ENCODE measurements at places on chromosomes 7 and 10.
A peak's percentile ranks its signal among the peaks of the same experiment; 100 is the strongest.

- DNase-seq: no peak
Measured at GRCh38 chr10:44049301-44050015, 335.4 kb downstream of the CXCL12 start.

DNA sequence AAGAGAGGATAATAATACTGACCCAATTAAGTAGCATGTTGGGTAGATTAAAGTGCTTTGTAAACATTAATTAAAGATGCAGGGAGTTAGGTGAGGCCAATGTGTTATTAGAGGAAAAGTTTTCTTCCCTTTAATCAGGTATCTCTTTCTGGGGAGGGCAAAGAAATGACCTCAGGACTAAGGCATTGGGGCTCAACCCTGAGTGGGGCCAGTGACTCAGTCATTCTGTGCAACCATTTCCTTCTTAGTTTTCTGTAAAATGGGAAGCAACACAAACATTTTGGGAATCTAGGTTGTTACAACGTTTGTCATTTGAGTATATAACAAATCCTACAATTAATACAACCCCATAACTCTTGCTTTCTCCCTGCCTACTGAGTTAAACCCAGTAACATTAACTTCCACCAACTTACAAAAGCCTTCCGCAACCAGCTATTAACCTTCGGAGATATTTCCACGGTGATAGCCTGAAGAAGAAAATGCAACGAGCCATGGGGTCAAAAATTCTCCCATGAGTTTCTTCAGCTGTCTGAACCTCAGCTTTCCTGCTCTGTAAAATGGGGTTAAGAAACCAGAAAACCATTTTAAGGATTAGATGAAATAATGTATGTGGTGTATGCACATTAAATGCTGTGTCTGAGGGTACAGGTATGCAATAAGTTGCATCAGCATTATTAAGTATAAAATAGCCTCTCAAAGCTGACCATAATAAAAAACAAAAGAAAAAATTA lies 965 bp upstream of the PROSER2 start:
- DNase-seq: no peak

GRCh38 chr7:29401769-29402168 lies 161.9 kb upstream of the PRR15 start:
- DNase-seq: peak; percentile 25

DNA sequence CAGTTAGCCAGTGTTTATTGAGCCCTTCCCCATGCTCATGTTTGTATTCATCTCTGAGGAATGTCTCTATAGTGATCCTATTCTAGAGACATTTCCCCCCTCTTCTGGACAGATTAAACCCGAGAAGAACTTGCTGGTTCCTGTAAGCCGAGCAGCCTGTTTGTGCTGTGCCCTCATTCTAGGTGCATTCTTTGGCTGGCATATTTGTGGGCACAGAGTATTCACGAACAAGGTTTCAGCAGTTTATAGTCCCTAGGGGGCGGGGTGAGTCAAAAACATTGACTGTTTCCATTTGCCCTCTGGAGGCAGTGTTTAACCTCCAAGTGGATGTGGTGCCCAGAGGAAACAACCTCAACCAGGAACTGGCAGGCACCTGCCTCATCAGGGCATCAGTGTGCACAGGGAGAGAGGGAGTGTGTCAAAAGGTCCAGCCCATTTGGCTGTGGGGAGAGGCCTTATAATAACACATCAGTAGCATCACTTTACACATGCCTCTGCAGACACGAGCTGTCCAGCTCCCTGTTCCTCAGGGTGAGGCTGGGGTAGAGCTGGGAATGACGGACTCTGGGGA lies 273.3 kb upstream of the LRGUK start:
- DNase-seq: peak; percentile 57

GRCh38 chr7:144407266-144407931 lies 3.9 kb upstream of the NOBOX start:
- no peak for DNase-seq

- DNase-seq: no peak
Measured at GRCh38 chr10:10364902-10365301, 652.8 kb upstream of the CELF2 start.

DNA sequence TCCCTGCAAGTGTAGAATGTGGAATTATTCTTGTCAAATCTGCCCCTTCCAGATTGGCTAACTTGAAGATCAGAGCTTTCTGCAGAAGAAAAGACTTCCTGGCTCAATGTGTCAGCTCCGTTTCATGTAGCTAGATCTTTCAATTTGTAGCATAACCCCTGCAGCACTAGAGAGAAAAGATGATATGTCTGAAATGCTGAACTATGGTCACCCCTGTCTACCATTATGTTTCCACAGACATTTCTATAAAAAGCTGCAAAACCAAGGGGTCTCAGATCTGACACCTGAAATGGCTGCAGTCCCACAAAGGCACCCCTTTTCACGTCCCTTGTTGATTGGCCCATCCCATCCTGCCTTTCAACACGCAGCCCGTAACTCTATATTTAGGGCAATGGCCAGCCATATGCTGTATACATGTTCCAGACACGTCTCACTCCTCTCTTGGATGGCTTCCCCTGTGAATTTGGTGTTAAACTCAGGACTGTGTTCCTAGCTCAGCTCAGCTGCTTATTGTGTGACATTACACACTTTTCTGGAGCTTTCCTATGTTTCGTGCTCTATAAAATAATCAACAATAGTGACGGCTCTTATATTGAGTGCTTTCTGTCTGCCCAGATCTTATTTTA lies 648.6 kb upstream of the CELF2 start:
- no peak for DNase-seq

- DNase-seq: no peak
Measured at GRCh38 chr10:110436554-110437350, 61.0 kb upstream of the DUSP5 start.

DNA sequence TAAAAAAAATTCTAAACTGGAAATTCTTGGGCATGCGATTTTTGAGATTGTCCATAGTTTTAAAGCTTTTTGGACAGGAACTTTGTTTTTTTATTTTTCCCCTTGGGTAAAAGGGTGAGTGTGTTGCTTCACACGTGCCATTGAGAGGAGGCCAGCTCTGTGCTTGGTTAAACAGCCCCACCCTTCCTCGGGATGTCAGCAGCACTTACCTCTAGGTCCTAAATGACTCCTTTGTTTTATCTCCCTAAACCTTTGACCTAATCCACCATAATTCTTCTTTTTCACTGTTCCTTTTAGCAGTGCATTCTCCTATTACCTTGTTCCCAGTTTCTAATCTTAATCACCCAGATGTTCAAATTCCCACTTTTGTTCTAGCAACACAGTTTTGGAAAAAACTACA lies 83.5 kb downstream of the SEMA3D start:
- DNase-seq: no peak

- DNase-seq: no peak
Measured at GRCh38 chr7:149772241-149772955, 990 bp downstream of the ZNF467 start.

DNA sequence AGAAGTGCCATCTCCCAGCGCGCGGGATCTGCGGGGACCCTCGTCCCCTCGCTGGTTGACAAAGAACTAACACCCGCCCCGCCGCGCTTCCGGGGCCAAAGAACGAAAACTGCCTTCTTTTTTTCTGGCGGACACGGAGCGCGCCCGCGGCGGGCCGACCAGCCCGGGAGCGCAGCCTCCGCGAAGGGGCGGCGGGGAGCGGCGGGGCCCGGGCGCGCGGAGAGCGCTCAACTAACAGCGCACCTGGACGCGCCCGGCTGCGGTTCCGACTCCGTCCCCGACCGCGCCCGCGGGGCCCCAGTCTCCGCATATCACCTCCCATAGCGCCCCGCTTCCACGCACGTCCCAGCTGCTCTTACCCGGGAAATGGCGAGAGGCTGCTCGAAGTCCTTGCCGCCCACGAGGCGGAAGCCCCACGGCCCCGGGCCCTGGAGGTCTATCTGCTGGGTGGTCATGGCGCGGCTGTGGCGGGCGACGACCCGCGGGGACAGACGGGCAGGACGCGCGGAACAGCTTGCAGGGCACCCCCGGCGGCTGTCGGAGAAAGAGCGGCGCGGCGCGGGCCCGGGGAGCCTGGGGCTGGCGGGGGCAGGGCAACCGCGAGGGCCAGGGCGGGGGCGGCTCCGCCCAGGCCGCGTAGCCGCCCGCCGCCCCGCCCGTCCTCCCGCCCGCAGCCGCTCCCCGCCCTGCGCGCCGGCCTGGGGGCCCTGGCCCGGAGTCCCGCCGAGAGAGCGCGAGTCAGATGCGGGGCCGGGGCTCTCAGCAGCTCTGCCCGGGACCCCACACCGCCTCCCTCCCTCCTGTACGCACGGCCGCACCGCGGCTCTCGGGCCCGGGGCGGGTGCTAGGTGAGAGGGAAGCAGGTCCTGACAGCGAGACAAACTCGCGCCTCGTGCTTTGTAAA lies at the start of gene PDLIM1:
PDLIM1 (minus strand) TSS at position 543 of the 904 bp plus-strand sequence; CDS start at position 455, 88 bp downstream.
- DNase-seq: no peak

DNA sequence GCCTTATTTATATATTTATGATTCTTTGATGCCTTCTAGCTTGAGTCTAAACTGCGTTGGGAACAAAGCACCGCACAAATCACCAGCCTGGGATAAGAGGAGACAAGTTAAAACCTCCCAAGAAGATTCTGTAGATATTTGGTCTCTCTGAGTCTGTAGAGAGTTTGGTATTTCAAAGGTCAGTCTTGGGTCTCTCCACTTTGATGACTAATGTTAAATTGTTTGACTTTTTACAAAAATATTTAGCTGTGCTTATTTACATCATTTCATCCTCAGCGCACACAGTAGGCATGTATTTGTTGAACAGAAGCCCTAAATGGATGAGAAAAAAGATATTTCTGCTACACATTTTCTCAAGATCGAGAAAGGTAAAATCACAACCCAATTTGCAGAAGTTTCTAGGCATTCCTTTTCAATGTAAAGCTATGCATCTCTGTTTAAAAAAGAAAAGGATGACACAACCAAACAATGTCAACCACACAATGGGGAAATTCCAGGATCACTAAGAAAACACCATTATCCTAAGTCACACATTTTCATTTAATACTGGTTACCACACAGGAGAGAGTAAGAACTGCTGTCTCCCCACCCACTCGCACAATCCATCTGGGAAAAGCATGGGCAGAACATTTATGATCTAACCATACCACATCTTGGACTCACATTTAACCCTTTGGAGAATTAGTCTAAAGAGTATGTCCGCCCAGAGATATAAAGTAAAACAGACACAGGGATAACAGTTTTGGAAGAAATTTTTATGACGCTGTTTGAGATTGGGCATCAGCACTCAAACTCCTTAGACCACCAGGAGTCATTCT lies 4.4 kb downstream of the CDK6 start:
- no peak for DNase-seq

- no peak for DNase-seq
Measured at GRCh38 chr7:47552621-47553020, 29.3 kb downstream of the TNS3 start.

GRCh38 chr10:18860631-18861240 lies 187.9 kb upstream of the MALRD1 start:
- DNase-seq: no peak

Measured in NCI-H1694 (cell line).